Pulmonary artery endothelial cell (primary cell): ENCODE measurements at places on chromosomes 2 and 18. TPM values are rescaled to one million over a fixed set of nuclear protein-coding genes. Genes with fewer than 3 reads are reported as not detected.
A peak's percentile ranks its signal among the peaks of the same experiment; 100 is the strongest.

Gene SAG
- total RNA-seq, result 0.07 TPM in 1 of 2 replicates, not detected in the other

Gene NDUFAF7
- 14.4 and 16.5 TPM in 2 replicates for total RNA-seq

Gene EMX1
- not detected in 2 replicates for total RNA-seq

Gene CPLX4
- not detected in 2 replicates for total RNA-seq

Gene GALR1
- not detected in 2 replicates for total RNA-seq

- DNase-seq, result no peak
Measured at GRCh38 chr2:71361631-71362030, 30.0 kb downstream of the ZNF638 start.

GRCh38 chr2:156343940-156344301 lies 11.4 kb upstream of the NR4A2 start:
- no peak for DNase-seq

- no peak for DNase-seq
Measured at GRCh38 chr2:56587456-56587855, 403.7 kb downstream of the CCDC85A start.

- DNase-seq, result no peak
Measured at GRCh38 chr2:86301711-86302202, 35.7 kb downstream of the REEP1 start.

DNA sequence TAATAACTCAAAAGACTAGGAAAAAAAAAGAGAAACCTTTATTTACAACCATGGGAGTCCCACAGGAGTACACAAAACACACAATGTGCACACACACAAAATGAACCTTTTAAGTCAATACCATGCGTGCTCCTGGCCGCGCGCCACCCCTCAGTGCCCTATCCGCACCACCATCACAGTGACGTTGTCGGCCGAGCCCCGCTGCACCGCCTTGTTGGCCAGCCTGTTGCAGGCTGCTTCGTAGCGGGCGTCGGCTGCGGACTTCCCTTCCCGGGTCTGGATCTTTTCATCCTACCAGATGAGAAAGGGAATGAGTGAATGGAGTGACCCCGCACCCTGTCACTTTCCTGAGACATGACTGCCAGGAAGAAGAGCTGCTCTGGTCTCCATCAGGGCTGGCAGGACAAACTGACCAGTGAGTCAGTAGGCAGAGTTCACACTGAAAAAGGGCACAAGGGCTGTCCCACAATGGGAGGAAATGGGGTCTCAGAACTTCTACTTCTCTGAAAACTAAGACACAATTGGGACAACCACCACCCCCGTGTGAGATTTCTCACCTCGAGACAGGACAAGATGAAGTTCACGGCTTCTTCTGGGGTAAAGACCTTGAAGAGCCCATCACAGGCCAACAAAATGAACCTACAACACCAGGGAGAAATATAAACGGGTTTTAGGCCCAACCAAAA lies 11.8 kb downstream of the ERFE start:
- no peak for DNase-seq

DNA sequence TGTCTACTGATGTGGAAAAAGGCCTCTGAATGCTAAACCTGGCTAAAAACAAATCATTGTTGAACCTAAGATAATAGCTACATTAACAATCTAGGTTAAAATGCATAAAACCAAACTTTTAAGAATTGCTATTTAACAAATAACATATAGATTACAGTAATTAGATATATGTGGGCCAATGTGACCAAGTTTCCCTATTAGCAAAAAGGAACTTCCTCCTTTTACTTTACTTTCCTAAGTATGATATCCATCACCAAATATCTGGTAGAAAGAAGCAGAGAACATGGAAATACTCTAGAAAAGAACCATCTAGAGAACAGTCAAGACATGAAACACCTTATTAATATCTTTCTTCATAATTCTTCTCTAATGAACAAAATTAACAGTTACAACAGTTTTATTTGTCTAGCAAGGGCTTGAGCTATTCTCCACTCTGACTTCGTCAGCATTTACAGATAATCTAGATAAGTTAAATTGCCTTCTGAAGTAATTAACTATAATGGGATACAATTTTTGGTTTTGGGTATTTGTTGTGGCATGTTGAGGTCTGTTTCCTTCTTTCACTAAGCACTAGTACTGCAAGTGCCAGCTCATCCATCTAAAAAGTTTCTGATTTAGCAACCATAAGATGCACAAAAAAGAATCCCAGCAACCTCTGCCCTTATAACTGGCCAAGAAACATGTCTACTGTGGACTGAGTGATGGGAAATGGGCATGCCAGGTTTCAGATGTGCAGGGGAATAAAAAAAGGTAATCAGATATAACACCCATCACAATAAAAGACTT lies 53.3 kb downstream of the MEMO1 start:
- DNase-seq, result no peak

- no peak for DNase-seq
Measured at GRCh38 chr2:48428449-48428848, 101.5 kb upstream of the STON1 start.

- DNase-seq, result peak; percentile 67
Measured at GRCh38 chr2:234444893-234445292, 52.0 kb downstream of the ARL4C start.

DNA sequence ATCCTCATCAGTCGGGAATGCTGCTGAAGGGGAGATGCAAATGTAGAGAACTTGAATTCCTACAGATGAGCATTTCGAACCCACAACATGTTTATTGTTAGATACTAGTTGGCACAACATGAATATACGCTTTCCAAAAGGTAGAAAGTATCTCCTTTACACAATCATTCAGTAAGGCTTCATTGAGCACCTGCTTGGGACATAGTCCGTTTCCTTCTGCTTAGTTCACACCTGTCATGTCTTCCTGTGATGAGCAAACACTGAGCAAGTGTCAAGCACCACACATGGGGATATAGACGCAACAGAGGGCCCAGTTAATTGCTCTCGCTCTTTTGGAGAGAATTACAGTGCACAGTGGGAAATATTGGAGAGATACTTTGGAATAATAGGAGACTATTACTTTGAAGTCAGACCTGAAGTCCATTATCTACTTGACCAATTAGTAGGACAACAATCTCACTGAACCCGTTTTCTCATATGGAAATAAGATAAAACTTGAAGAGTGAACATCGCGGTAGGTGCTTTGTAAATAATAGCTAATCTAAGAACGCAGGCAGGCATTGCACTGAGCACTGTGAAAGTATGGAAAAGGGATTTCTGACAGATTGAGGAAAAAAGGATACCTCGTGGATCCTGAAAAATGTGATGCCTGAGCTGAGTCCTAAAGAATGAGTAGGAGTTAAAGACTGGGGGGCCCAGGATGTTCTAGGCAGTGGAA lies 1.2 kb downstream of the CPSF3 start:
- DNase-seq, result no peak

- peak; percentile 63 for DNase-seq
Measured at GRCh38 chr2:96407041-96407918, 71.7 kb downstream of the NCAPH start.

DNA sequence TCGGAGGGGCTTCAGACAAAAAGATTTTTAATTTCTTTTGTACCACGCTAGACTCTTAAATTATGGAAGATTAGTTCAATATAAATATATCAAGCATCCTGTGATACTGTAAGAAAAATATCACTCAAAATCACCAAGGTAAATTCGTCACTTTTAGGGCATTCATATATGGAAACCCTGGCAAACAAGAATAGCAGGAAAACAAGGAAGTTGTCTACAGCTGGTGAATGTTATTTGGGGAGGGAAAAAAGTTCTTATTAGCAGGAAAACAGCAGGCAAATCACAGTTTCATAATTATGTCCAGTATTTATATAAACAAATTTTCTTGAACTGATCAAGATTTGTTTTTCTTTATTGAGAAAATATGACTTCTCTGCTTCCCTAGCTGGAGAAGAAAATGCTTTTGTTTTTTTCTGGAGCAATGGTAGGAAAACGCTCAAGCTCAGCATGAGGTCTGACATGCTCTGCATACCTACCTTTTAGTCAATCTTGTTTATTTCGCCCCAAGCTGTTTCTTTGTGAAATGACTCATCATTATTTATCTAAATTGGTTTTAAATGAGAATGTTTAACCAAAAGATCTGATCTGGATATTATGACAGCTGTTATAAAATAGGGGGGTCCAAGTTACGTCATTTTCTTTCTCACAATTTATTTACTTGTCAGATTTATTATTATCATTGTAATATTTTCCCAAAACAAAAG lies 14.7 kb downstream of the LINC00305 start:
- DNase-seq, result no peak

GRCh38 chr2:168770796-168771195 lies 31.6 kb upstream of the NOSTRIN start:
- no peak for DNase-seq

DNA sequence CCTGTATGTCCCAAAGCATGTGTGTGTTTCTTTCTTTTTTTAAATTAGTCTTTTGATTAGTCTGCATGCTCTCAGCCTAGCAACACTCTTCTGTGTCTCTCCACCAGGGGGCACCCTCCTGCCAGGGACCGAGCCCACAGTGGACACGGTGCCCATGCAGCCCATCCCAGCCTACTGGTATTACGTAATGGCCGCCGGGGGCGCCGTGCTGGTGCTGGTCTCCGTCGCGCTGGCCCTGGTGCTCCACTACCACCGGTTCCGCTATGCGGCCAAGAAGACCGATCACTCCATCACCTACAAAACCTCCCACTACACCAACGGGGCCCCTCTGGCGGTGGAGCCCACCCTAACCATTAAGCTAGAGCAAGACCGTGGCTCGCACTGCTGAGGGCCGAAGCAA lies 93.8 kb downstream of the NRP2 start:
- no peak for DNase-seq

- DNase-seq, result no peak
Measured at GRCh38 chr18:76672627-76673026, 149.7 kb upstream of the ZNF236 start.

DNA sequence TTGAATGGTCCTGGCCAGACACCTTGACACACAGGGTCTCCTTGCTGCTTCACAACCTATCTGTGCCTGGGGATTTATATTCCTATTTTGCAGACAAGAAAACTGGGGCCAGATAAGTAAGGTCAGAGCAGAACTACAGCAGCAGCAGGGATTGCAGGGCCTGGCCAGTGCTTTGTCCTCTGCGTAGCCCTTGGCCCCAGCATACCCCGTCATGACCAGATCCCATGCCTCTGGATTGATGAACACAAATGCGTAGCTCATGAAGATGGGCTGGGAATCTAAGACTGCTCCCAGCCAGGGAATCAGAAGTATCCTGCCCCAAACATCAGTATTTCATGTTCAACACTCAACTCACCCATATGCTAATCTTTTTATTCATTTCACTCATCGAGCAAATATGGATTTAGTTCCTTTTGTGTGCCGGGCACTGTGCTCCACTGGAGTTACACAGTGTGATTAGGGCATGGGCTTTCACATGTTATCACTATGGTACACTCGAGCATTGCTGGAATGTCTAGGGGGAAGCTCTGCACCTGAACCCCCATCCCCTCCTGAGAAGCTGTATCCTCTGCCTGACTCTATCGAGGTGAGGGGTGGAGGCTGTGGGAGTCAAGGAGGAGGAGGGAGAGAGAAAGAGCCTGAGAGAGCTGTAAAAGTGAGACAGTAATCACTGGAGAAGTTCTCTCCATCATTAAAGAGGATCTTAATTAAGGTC lies 143.3 kb downstream of the CYP26B1 start:
- DNase-seq, result no peak

GRCh38 chr18:688323-688722 lies 24.1 kb downstream of the ENOSF1 start:
- DNase-seq, result no peak

- DNase-seq, result no peak
Measured at GRCh38 chr2:101195871-101196661, 44.9 kb upstream of the TBC1D8 start.

DNA sequence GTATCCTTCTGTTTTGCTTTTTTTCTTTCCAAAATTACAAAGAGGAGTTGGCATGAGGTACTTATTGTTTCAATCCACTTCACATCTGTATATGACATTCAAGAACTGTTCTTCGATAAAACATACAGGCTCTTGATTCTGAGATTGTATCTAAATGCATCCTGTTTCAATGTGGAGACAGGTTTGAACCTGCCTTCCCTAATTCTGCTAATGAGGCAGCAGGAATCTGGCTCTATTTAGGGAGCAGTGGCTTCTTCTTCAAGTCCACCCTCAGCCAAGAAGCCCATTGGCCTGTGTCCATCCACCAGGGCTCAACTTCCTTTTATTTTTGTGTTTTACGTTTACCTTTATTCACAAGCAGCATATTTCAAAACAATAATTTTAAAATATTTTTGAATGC lies 84.8 kb upstream of the PIK3C3 start:
- DNase-seq, result no peak

GRCh38 chr18:69947361-69948133 lies at the start of gene CD226:
TSS of gene CD226 (minus strand) at chr18:69947873. CDS start at chr18:69947406, 467 bp downstream.
- DNase-seq, result no peak

- no peak for DNase-seq
Measured at GRCh38 chr2:157820193-157820592, 55.9 kb downstream of the ACVR1 start.

DNA sequence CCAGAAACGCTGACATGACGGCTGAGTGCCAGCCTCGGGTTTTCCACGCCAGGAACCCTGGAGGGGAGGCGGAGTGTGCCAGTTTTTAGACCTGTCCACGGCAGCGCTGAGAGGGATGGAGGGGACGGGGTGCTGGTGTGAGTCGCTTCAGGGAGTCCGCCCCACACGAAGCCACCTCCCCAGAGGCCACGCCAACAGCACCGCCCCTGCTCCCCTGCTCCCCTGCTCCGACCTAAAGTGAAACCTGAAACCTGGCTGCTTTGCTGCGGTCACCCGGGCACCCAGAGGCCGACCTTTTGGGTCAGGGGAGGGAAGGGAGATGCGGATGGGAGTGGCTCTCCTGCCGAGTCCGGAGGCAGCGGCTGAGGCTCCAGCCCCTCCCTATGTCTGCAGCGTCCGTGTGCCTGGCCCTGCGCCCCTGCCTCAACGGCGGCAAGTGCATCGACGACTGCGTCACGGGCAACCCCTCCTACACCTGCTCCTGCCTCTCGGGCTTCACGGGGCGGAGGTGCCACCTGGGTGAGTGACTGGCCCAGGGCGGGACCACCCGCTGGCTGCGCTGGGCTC lies 38.1 kb downstream of the SNED1 start:
- DNase-seq, result no peak
